ENCODE measurements at places on chromosomes 6 and 20.
A peak's percentile ranks its signal among the peaks of the same experiment; 100 is the strongest.

GRCh38 chr6:100404051-100404450, 60.7 kb downstream of the SIM1 start:
- no peak for DNase-seq

DNA sequence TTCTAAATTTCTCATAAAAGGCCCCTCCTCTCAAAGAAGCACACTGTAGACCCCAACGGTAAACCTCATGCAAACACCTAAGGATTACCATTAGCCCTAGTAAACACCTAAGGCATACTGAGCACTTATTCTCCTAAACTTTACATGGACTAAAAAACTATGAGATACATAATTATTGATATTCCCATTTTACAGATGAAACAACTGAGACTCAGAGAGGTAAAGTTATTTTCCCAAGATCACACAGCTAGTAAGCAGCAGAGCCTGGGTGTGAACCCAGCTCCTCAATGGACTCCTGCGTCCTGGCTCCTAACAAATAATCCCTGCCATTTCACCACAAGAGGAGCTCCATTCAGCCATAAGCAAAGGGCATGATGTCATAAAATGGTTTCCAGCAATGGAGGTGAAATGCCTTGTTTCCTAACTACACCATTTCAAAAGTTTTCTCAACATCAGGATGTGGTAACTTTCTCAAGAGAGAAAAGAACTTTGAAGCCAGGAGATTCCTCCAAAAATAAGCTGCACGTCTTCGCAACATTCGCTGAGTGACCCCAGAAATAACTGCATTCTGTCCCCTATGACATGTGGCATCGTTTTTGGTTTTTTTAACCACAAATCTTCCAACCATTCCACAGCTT, 4.1 kb downstream of the ATP9A start:
- peak; percentile 40 for DNase-seq

DNA sequence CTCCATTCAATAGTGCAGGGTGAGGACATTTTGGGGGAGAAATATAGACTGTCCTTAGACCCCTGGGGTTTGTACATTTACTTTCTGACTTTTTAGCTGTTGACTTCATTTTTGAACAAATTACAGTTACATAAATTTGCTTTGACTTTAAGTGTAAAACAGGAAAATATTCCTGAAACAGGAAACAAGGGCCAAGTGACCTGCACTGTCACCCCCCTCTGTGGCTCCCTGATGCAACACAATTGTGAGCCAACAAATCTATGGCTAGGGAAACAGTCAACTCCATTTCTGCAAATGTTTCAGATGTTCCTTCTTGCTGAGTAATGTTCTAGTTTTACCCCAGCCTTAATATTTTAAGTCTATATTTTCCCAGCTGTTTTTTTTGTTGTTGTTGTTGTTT, 39.8 kb downstream of the HLA-A start:
- DNase-seq, result no peak

GRCh38 chr6:151111670-151112069, 128.1 kb upstream of the AKAP12 start:
- DNase-seq, result no peak

GRCh38 chr6:15470746-15471145, 192.1 kb downstream of the DTNBP1 start:
- no peak for DNase-seq

- no peak for DNase-seq
Observed at GRCh38 chr6:44004136-44004535, 123.1 kb downstream of the MRPL14 start.

DNA sequence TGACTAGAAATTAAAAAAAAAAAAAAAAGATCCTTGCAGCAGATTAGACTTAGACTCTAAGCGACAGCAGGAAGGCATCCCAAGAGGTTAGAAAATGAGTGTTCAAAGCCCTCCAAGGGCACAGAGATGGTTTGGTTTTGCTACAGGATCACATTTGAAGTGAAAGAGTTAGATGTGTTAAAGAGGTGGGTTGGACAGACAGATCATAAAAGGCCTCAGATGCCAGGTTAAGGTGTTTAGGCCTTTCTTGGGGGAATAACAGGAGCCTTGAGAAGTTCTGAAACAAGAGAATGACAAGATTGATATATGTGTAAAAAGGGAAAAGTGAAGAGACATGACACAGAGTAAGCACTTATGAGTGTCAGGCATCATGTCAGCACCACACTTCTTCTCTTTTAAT, 107.5 kb downstream of the FYN start:
- no peak for DNase-seq

Measured in GM04503 (cell line).